Caki2 (cell line): ENCODE measurements at places on chromosomes 12 and 14.

DNA sequence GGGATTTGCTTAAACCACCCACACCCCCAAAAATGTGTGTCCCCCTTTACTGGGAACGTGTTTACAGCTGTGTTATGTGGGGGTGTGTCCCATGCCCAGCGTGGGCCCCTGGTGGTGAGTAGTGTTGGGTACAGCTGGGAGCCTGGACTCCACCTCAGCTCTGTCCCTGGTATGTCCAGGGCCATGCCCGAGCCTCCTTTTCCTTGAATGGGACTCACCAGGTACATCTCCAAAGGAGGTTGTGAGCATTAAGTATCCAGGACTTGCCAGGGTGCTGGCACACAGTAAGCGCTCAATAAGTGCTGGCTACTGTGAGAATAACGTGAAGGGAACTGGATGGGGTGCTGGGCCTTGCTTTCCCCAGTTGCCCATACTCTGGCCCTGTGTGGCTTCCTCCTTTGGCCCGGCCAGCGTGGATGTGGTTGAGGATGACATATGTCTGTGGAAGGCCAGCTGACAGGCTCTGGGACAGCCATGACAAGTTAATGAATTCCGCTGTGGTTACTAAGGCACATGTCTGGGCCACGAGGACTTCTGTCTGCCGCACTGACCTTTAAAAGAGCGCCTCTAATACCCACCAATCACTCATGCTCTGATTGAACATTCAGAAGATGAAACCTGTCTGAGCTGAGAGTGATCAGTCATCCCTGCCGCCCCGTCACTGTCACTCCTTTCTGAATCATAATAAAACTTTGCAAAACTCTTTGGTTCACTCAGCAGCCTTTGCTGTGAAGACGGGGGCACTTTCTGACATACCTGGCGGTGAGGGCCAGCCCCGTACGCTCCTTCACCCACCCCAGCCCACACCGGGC lies 74.7 kb downstream of the DIO3 start:
- DNase-seq: no peak

DNA sequence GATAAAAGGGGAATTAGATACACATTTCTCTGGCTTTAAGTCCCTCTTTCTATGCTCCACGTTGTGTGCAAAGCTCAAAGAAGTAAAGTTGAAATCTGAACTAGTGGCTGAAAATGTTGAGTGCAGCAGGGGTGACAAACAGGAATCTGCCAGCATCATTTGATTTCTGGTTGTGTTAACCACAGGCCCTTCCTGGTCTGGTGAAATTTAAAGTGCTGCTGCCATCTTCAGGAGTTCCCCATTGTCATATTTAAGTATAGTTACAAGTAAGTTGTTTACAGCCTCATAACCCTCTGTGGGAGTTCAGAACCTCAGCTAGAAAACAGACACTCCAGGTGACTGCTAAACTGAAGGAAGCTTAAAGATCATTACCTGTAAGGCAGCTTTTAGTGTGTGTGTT lies 90.9 kb upstream of the CCDC196 start:
- no peak for DNase-seq

GRCh38 chr14:69318241-69318640 lies 58.3 kb downstream of the GALNT16 start:
- DNase-seq: peak; percentile 47

DNA sequence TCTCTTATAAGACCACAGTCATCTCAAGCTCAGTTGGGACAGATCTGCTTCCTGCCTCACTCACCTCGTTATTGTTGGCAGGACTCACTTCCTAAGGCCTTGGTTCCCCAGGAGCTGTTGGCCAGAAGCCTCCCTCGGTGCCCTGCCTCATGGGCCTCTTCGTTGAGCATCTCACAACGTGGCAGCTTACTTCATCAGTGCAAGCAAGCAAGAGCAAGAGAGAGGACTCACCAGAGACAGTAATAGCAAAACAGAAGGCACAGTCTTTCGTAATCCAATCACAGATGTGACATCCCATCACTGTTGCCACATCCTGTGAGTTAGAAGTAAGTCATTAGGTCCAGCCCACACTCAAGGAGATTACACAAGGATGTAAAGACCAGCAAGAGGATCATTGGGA lies 5.1 kb upstream of the NUMB start:
- DNase-seq: peak; percentile 25
